Activated CD8-positive, alpha-beta T cell treated with anti-CD3 and anti-CD28 coated beads for 36 hours (primary cell): ENCODE measurements at places on chromosomes 13 and 19. TPM values are rescaled to one million over a fixed set of nuclear protein-coding genes. Genes with fewer than 3 reads are reported as not detected.

- H3K36me3 ChIP-seq = peaks cover 38% of the 10 kb centered on the region
- peaks cover 30% of the 10 kb centered on the region for H3K4me1 ChIP-seq
- H3K27ac ChIP-seq = peak overlapping the region; percentile 98
- H3K27me3 ChIP-seq = no peaks in the 10 kb centered on the region
- peak overlapping the region; percentile 93 for H3K4me3 ChIP-seq
These were observed 360 bp downstream of the DDX39A start for GRCh38 chr19:14418856-14419105.

DNA sequence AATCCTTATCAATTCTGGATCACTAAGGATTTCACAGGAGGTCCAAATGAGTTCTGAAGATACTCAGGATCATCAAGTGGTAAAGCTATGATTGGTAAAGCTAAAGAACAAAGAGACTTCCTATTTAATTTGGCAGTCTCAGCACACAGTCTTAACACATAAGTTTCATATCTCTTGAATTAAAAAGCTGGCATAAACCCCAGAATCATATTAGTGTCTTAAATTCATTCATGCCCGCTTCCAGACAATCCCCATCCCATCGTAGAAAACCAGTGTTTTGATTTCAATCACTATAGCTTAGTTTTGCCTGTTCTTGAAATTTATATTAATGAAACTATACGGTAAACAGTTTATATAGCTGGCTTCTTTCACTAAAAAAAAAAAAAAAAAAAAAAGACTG is 278.7 kb downstream of the DIAPH3 start:
- H3K4me1 ChIP-seq = no peaks in the 10 kb centered on the region
- H3K27ac ChIP-seq = no peak overlapping the region
- H3K36me3 ChIP-seq = no peaks in the 10 kb centered on the region

GRCh38 chr19:19460258-19460731 is 54.8 kb downstream of the GATAD2A start:
- H3K36me3 ChIP-seq = peaks cover 31% of the 10 kb centered on the region
- DNase-seq = peak; percentile 69
- H3K4me1 ChIP-seq = peaks cover 83% of the 10 kb centered on the region

DNA sequence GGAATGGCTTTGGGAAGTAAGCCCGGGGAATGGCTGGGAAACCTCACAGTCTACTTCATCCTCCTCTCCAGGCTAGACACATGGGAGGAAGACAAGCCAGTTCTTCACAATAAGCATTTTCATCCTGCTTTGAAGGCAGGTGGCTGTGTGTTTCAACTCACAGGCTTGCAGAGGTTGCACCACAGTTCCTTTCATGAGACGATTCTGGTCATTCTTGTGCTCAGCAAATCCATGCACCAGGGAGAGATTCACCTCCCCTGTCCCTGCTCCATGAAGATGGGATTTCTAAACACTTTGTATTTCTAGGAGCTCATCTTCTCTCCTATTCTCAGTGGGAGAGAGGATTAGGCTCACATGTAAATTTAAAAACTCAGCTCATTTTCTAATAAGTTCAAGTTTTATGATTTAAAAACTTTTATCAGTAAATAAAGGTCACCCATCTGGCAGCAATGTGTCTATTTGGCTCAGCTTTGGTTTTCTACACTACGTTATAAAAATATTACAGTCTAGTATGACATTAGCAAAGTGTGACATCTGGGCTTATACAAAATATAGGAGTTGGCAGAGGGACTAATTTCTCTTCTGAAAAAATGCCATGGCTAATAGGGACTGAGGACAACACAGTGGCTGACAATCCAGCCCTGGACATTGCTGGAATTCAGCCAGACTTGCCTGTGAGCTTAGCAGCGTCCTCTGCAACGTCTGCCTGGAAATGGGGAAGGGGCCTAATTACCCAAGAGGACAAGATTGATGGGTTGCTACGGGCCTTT is 283.2 kb upstream of the SLC10A2 start:
- no peaks in the 10 kb centered on the region for H3K36me3 ChIP-seq
- no peaks in the 10 kb centered on the region for H3K27me3 ChIP-seq
- no peak overlapping the region for H3K27ac ChIP-seq

APOC1 gene
- 2.5 TPM for total RNA-seq

- no peak for DNase-seq
- peaks cover 41% of the 10 kb centered on the region for H3K4me1 ChIP-seq
- H3K27me3 ChIP-seq = no peaks in the 10 kb centered on the region
- H3K4me3 ChIP-seq = no peak overlapping the region
- H3K36me3 ChIP-seq = peaks cover 11% of the 10 kb centered on the region
These were observed 5.8 kb downstream of the NDUFB7 start for GRCh38 chr19:14565765-14566711.

DNA sequence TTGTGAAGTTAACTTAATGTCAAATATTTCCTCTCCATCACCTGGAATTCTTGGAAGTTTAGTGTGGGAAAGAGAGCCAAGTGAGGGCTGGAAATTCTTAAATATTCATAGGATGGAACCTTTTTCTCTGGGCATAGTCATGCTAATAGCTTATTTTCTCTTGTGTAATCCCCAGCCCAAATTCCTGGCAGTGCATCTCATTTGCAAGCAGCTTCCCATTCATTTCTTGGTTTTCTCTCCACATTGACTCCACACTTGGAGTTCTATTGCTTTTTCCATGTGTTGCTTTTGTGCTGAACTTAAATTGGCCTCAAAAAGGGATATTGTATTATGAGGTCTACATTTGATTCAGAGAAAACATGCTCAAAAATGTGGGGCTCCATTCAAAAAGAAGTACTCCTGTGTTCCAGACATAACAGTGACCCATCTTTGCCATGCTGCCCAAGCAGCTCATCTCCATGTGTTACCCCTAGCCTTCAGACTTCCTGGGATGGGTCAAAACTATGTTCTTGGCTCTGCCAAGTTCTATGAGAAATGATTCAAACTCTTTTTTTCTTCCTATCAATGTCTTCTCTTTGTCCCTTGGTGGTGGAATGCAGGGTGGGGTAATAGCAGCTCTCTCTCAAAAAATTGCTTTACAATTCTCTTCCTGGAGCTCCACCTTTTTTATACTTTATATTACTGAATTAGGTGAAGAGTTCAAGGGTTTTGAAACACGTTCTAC is 2471.5 kb downstream of the PCDH9 start:
- H3K36me3 ChIP-seq = no peaks in the 10 kb centered on the region
- no peaks in the 10 kb centered on the region for H3K27me3 ChIP-seq
- H3K4me3 ChIP-seq = no peak overlapping the region
- H3K4me1 ChIP-seq = no peaks in the 10 kb centered on the region

HCN2 gene
- total RNA-seq = 0.18 TPM

PABPC3 gene
- 1.9 TPM for total RNA-seq

- no peaks in the 10 kb centered on the region for H3K4me1 ChIP-seq
- peaks cover 67% of the 10 kb centered on the region for H3K36me3 ChIP-seq
- no peak overlapping the region for H3K27ac ChIP-seq
- no peak overlapping the region for H3K4me3 ChIP-seq
- DNase-seq = no peak
These were observed 31.2 kb downstream of the PPP2R1A start for GRCh38 chr19:52221031-52221430.

DNA sequence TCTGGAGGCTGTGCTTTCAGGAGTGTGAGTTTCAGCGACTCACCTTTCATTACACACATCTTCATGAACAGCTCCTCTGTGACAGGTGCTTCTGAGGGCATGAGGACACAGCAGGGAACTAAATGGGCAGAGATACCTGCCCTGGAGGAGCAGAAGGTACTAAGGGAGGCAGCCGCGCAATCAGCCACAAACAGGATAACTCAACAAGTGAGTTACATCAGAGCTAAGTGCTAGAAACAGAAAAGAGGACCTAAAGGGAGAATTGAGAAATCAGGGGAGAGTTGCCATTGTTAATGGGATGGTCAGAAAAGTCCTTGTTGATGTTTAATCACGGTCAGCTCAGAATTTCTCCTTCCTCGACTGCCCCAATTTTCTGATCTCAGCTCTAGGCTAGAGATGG is 42.5 kb downstream of the SYDE1 start:
- no peaks in the 10 kb centered on the region for H3K36me3 ChIP-seq
- H3K27me3 ChIP-seq = peaks cover 9% of the 10 kb centered on the region
- H3K27ac ChIP-seq = no peak overlapping the region
- H3K4me1 ChIP-seq = peaks cover 5% of the 10 kb centered on the region
- DNase-seq = no peak

RAB3A gene
- 11.3 TPM for total RNA-seq
